ENCODE measurements at places on chromosomes 3 and 15.

DNA sequence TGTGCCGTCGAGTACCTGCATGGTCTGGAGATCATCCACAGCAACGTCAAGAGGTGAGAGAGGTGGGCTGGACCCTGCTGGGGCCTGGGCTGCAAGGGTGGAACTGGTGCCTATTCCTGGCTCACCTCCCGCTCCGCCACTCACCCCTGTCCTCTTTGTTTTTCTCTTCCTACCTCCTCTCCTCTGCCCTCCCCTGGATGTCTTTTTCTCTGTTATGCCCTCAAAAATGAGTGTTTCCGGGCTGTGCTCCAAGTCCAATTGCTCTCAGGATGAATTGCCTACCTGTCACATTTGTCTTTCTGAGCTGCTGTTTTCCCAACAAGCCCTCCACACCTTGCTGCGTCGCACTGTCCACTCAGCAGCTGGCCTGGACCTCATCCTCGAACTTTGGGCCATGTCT, 28.5 kb upstream of the TATDN2 start:
- no peak for DNase-seq

- DNase-seq = no peak
Observed at GRCh38 chr3:179373938-179374337, 26.4 kb downstream of the MFN1 start.

- DNase-seq = no peak
Observed at GRCh38 chr3:192331749-192332385, 395.5 kb downstream of the FGF12 start.

GRCh38 chr15:90174140-90174875, 26.8 kb upstream of the SEMA4B start:
- no peak for DNase-seq

DNA sequence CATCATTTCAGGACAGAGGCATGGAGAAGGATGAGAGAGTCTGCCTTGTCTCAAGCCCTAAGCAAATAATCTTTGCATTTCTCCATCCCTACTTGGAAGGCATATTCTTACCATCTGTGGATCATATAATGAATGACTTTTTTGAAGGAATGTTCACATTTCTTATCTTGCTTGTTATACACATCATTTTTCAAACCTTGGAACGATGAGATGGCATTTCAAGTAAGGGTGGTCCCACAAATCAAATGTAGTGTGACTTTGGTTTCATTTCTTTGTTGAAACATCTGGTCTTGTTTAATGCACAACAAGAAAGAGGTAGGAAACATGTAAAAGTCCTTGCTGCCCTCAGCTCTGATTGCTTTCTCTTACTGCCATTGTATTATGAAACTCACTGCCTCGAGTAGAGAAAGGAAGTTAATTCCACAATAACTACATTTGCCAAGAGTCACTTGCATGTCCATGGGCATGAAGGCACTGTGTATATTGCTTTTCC, 32.1 kb downstream of the RBMS3 start:
- DNase-seq = no peak

GRCh38 chr15:47588958-47589357, 128.3 kb upstream of the SEMA6D start:
- no peak for DNase-seq

GRCh38 chr3:121719423-121719822, 30.1 kb downstream of the GOLGB1 start:
- DNase-seq = no peak

- DNase-seq = no peak
Observed at GRCh38 chr3:188400494-188401243, 246.7 kb downstream of the LPP start.

GRCh38 chr3:142837526-142837925, 51.4 kb downstream of the PCOLCE2 start:
- no peak for DNase-seq

GRCh38 chr3:143121241-143122088, 1.9 kb downstream of the CHST2 start:
- DNase-seq = no peak

- DNase-seq = no peak
Observed at GRCh38 chr3:43699864-43700263, 9.1 kb downstream of the ABHD5 start.

Data from astrocyte of the cerebellum (primary cell).